ENCODE measurements at places on chromosomes 6 and 20.

- DNase-seq, result no peak
Measured at GRCh38 chr6:52371656-52372191, 9.8 kb downstream of the PAQR8 start.

GRCh38 chr6:41614715-41615114 lies 23.6 kb upstream of the MDFI start:
- no peak for DNase-seq

DNA sequence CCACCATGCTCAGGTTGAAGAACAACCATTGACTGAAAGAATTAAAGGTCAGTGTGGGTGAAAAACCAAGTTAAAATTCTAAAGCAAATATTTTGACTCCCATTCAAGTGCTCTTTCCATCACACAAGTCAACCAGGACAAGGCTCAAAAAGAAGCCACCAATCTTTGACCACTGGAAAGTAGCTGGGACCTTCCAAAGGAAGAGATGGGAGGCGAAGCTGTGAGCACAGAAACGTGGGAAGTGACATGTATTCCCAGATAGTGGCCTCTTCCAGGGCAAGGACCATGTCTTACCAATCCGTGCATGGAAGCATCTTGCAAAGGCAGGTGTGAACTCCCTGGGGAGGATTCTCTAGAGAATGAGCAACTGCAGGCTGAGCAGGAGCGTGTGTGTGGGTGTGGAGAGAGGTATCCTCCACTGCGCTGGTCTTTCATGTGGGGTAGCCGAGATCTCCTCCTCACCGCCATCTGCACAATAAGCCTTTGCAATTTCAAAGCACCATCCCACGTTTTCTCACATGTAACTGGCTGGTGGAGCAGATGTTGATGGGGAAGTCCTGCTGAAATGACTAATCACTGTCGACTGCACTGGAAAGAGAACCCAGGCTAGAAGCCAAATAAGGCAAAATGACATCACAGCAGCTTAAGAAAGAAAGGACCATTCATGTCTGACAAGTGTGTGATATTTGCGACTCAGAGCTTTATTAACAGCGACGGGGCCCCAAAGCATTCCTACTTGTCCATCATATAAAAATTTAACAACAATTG lies 189.4 kb upstream of the RREB1 start:
- DNase-seq, result no peak

DNA sequence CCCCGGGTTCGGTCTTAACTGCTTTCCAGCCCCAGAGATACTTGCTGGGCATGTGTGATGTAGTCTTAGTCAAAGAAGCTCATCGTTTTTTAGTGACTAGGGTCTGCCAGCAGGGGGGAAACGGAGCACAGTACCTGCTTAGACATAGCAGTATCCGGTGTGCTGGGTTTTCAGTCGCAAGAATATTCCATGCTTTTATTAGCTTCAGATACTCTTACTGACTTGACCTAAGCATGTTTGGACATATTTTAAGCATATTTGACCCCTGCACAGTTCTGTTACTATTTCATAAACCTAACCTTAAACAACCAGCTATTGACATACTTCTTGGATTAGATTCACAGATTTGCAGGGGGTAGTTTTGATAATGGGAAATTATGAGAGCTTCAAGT lies 3.0 kb downstream of the E2F3 start:
- DNase-seq, result no peak

Measured in activated naive CD4-positive, alpha-beta T cell (primary cell).